ENCODE measurements at places on chromosomes 6 and 20.

- no peak for DNase-seq
Measured at GRCh38 chr6:148635070-148635743, 111.6 kb upstream of the UST start.

DNA sequence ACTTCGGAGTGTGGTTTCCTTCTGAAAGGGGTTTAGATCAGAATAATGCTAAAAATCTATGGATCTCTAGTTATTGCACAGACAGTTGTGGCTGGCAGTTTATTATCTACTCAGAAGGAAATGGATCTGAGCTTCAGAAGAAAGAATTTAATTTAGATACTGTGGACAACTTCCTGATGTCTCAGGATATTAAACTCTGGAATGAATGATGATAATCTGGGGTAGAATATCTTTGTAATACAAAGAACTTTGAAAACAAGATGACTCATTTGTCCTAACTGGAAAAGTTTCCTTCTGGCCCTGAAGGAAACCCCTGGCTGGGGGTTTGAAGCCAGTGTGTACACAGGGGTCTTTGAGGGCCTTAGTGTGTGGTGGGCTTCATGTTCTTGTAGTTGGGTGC lies 78.0 kb downstream of the EDN3 start:
- no peak for DNase-seq

- DNase-seq = no peak
Measured at GRCh38 chr6:17429383-17430061, 36.1 kb downstream of the CAP2 start.

- DNase-seq = no peak
Measured at GRCh38 chr6:56789879-56790278, 147.2 kb upstream of the DST start.

DNA sequence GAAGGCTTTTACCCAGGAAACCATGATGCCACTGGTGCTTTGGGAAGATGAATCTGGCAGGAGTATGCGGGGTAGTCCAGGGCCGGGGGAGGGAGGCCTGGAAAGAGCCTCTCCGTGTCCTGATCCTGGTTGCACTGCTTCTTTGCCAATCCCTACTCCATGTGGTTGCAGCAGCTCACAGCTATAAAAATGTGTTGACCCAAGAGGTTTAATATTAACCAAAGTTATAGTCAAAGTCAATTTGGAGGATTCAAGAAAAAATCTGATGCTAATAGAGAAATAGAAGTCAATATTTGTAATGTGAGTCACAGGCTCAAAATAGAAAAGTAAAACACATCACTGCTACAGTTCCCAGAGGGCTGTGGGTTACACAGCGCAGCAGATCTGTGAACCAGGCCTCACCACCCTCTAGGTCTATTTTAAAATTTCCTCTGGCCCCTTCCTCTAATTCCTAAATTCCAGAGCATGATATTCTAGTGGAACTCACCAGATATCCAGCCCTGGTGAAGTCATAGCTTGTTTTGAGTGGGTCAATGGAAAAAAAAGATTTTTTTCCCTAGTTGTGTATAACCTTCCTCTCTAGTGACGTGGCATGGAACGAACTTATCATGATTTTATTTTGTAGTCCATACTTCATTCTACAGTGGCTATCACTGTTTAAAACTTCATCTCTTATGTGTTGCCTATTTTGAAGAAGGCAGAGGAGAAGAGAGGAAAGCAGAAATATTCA lies 63.2 kb upstream of the BMP2 start:
- no peak for DNase-seq

DNA sequence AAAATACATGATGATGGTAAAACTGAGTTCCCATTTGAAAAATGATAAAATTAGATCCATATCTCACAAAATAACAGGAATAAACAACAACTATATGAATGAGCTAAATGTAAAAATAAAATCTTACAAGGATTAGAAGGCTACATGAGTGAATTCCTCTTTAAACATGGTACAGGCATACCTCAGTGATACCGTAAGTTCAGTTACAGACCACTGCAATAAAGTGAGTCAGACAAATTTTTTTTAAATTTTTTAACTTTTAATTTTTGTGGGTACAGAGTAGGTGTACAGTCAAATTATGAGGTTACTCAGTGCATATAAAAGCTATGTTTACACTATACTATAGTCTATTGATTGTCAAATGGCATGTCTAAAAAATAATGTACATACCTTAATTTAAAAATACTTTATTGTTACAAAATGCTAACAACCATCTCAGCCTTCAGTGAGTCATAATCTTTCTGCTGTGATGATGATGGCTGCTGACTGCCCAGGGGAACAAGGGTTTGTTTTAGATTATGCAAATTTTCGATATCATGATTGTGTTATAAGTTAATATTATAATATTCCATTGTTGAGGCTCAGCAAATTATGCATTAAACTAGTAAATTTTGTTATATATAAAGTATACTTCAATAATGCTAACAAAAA lies 222.8 kb upstream of the RUNX2 start:
- no peak for DNase-seq
